Left ventricle myocardium inferior (tissue), 1 donor: ENCODE measurements at places on chromosomes 4 and X. TPM values are rescaled to one million over a fixed set of nuclear protein-coding genes. Genes with fewer than 3 reads are reported as not detected.

DNA sequence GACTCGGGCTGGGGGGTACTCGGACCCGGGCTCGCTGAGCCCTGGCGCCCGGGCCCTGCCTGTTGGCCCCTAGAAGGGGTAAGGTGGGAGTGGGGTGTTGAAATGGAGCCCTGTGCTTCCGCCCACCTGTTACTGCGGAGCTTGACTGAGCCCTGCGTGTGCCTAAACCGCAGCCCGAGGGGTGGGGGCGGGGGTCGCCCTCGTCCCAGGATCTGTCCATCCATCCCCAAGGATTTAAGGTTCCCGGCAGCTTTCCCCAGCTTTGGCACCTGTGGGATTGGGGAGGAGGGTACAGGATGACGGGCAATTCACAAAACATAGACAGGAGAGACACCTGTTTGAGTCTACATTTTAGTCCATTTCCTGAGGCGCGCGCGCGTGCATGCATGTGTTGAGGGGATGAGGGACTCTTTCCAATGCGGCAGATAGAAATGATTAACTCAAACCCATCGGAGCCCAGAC lies 779 bp downstream of the GABRQ start:
- no peaks in the 10 kb centered on the region for H3K36me3 ChIP-seq
- peaks cover 46% of the 10 kb centered on the region for H3K27me3 ChIP-seq
- DNase-seq = no peak
- H3K27ac ChIP-seq = no peak overlapping the region
- H3K4me1 ChIP-seq = no peaks in the 10 kb centered on the region

GRCh38 chr4:168751263-168752225 lies 254.7 kb downstream of the PALLD start:
- H3K4me1 ChIP-seq = no peaks in the 10 kb centered on the region
- H3K4me3 ChIP-seq = no peak overlapping the region
- H3K36me3 ChIP-seq = no peaks in the 10 kb centered on the region

GRCh38 chr4:59772641-59773139 lies 1427.4 kb upstream of the ADGRL3 start:
- no peak for DNase-seq
- no peaks in the 10 kb centered on the region for H3K27me3 ChIP-seq
- H3K4me1 ChIP-seq = no peaks in the 10 kb centered on the region
- no peaks in the 10 kb centered on the region for H3K36me3 ChIP-seq
- no peak overlapping the region for H3K27ac ChIP-seq

Gene GPR82
- total RNA-seq = 0.19 TPM

DNA sequence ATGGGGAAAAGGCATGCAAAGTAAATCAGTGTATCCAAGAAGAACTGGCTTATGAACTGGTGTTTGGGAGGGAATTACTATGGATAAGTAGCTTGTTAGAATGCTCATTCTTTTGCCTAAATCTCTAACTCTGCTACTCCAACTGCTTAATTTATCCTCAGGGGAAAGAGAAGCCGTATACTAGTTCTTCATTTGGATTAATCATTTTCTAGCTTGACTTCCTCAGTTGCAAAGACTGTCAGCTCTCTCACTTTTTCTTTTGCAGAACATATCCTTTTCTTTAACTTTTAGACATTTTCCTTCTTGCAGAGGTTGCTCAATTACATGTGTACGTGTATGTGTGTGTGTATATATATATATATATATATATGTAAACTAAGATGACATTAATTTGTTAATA lies 21.9 kb downstream of the GPRIN3 start:
- H3K4me3 ChIP-seq = no peak overlapping the region
- H3K27me3 ChIP-seq = no peaks in the 10 kb centered on the region
- peaks cover 76% of the 10 kb centered on the region for H3K4me1 ChIP-seq
- DNase-seq = no peak
- H3K27ac ChIP-seq = peak overlapping the region; percentile 80

GRCh38 chrX:74346088-74346487 lies 42.1 kb downstream of the ZCCHC13 start:
- H3K27me3 ChIP-seq = no peaks in the 10 kb centered on the region
- no peaks in the 10 kb centered on the region for H3K36me3 ChIP-seq
- no peak overlapping the region for H3K27ac ChIP-seq
- DNase-seq = no peak
- no peak overlapping the region for H3K4me3 ChIP-seq

DNA sequence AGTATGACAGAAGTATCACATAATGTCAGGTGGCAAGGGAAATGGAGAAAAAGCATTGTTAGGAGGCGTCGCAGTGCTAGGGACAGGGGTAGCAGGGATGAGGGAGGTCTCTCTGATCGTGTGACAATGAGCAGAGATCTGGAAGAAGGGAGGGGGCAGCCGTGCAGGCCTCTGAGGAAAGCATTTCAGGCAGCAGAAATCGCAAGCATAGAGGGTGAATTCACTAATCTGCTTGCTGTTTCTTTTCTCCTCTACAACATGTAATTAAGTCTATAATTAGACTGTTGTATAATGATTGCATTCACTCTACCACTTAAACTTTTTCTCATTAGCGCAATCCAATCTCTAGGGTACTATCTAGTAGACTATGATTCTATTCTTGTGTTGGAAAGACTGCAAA lies 9.1 kb downstream of the CYP4V2 start:
- no peaks in the 10 kb centered on the region for H3K27me3 ChIP-seq
- H3K36me3 ChIP-seq = peaks cover 28% of the 10 kb centered on the region
- peak overlapping the region; percentile 72 for H3K27ac ChIP-seq
- peaks cover 28% of the 10 kb centered on the region for H3K4me1 ChIP-seq
- DNase-seq = no peak

- no peak for DNase-seq
- no peak overlapping the region for H3K4me3 ChIP-seq
- H3K27ac ChIP-seq = no peak overlapping the region
- H3K36me3 ChIP-seq = no peaks in the 10 kb centered on the region
- H3K4me1 ChIP-seq = no peaks in the 10 kb centered on the region
These were observed 27.6 kb downstream of the OPRPN start for GRCh38 chr4:70425306-70425705.

Gene PABPC1L2B
- not detected for total RNA-seq

DNA sequence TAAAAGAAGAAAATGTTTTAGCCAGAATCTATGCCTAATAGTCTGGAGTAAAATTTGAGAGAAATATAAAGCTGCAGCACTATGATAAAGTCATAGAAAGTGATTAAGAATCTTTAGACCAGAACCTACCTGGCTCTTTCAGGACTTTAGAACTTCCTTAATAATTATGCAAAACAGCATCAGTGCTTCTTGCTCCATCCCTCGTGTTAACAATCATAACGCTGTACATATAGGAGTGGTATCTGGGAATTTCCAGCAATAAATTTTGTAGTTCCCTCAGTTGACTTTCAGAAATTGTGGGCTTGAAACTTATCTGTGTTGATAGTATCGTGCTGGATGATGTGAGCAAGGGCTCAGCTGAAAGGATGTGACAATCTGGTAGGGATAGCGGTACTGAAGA lies 102.1 kb upstream of the RASGEF1B start:
- H3K4me1 ChIP-seq = no peaks in the 10 kb centered on the region
- H3K36me3 ChIP-seq = no peaks in the 10 kb centered on the region
- no peak overlapping the region for H3K27ac ChIP-seq
- no peak for DNase-seq
- no peaks in the 10 kb centered on the region for H3K27me3 ChIP-seq

DNA sequence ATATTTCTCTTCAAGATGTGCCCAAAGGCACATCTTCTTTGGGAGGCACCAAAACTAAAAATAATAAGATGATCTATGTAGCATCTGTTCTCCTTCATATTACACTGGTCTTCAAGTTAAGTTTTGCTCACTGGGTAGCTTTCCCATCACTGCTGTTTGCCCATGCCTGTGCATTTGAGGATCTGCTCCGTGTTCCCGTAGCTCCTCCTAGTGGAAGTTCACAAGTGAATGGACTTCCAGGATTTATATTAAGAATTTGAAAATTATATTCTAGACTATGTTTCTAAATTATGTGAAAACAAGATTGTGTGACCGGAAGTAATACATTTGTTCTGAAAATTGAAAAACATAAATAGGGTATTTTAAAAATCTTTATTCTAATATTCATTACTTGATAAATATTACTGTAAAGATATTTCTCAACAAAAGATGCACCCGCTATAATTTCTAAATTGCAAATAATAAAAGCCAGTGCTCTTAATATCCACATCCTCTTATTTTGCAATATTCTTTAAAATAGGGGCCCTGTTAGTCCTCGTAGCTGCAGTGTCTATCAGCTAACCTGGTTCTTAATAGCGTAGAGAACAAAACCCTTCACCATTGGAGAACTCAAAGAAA lies 147.7 kb downstream of the RBM46 start:
- no peaks in the 10 kb centered on the region for H3K36me3 ChIP-seq
- H3K4me3 ChIP-seq = no peak overlapping the region
- H3K27ac ChIP-seq = no peak overlapping the region

GRCh38 chr4:68499021-68499420 lies 51.8 kb downstream of the TMPRSS11E start:
- H3K27ac ChIP-seq = no peak overlapping the region
- H3K4me3 ChIP-seq = no peak overlapping the region
- no peaks in the 10 kb centered on the region for H3K4me1 ChIP-seq
- no peaks in the 10 kb centered on the region for H3K36me3 ChIP-seq

DNA sequence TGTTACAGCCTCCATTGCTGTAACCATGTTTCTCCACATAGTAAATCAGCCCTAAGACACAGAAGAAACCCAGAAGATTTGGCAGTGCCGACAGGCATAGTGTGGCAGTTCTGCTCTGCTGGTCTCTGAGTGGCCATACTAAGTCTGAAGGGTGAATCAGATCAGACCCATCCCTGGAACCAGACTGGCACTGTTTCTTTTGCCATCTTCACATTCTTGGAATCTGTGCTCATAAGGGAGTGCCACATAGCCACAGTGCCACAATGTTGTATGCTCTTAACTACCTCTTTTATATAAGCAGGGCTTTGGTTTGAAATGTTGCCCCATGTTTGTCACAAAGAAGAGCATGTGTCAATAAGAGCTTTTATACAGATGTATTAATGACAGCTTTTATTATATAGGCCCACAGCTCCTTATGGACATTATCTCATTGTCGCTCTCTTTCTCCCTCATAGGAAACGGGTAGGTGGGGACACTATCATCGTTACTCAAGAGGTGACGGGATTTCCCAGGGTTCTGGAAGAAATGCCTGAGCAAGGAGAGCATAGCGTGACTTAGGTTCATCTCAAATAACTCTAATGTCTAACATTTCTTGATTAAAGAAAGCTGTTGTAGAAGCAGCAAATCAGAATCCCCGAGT lies 128.2 kb downstream of the CBR4 start:
- peaks cover 94% of the 10 kb centered on the region for H3K4me1 ChIP-seq
- peaks cover 39% of the 10 kb centered on the region for H3K36me3 ChIP-seq
- no peak for DNase-seq
- no peak overlapping the region for H3K4me3 ChIP-seq
- peak overlapping the region; percentile 46 for H3K27ac ChIP-seq
- no peaks in the 10 kb centered on the region for H3K27me3 ChIP-seq

DNA sequence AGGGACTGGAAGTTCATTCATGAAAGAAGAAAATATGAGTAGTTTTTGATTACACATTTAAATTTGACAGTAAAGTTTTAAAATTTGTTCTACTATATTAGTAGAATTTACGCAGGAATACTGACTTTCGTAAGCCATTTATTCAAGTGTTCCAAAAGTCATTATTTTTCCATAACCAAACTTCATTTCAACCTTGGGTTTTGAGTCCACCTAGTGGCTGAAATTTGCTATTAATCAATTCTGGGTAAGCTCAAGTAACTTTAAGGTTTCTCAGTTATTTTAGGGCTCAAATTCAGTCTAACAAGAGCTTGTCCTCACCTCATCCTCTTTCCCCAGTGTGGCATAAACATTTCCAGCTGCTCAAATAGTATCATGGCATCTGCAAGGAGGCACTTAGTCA lies 175.4 kb downstream of the SH3BGRL start:
- H3K27me3 ChIP-seq = no peaks in the 10 kb centered on the region
- H3K27ac ChIP-seq = no peak overlapping the region
- no peak for DNase-seq
- H3K4me3 ChIP-seq = no peak overlapping the region

DNA sequence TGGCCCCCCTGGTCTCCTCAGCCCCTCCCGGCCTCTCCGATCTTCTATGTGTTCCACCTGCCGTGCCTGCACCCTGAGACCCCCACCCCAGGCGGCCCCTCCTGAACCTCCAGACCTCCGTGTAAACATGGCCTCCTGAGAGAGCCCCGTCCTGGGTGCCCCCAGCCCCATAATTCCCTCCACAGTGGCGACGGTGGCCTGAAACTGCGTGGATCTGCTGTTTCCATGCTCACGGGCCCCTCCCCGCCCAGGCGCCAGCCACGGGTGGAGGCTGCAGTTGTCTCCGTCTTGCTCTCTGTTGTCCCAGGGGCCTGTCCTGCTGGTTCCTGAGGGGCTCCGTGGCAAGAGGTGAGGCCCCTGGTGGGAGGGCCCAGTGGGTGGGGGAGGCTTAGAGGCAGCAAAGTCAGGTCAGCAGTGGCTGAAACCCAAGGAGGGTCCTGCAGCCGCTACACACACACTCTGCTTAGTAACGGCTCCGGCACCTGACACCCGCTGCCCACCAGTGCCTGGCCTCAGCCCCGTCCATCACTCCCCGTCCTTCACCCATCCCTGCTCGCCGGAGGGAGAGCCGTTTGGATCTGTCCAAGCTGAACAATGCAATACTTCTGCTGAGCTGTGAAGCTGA lies 75.8 kb downstream of the FAM53A start:
- H3K27ac ChIP-seq = no peak overlapping the region
- H3K27me3 ChIP-seq = peaks cover 49% of the 10 kb centered on the region
- H3K36me3 ChIP-seq = no peaks in the 10 kb centered on the region
- no peak overlapping the region for H3K4me3 ChIP-seq
- no peaks in the 10 kb centered on the region for H3K4me1 ChIP-seq
- DNase-seq = peak; percentile 2

DNA sequence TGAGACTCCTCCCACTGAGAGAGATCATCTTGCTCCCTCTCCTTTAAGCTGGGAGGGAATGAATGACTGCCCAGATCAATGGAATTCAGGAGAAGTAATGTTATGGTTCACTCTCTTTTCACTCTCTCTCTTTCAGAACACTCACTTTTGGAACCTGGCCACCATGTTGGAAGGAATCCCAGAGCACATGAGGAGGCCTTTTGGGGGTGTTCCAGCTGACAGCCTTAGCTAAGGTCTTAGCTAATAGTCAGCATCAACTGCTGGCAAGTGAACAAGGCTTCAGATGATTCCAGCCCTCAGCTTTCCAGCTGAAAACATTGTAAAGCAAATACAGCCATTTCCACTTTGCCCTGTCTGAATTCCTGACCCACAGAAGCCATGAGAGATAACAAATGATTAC lies 124.0 kb upstream of the CLNK start:
- H3K4me1 ChIP-seq = no peaks in the 10 kb centered on the region
- no peaks in the 10 kb centered on the region for H3K36me3 ChIP-seq
- H3K27ac ChIP-seq = no peak overlapping the region
- H3K4me3 ChIP-seq = no peak overlapping the region
- H3K27me3 ChIP-seq = no peaks in the 10 kb centered on the region
